ENCODE measurements at places on chromosomes 11 and 22.
A peak's percentile ranks its signal among the peaks of the same experiment; 100 is the strongest.

GRCh38 chr11:116651098-116651736 is 121.6 kb downstream of the BUD13 start:
- no peak for DNase-seq

- no peak for DNase-seq
Measured at GRCh38 chr11:87443707-87444106, 406.0 kb downstream of the TMEM135 start.

- DNase-seq = no peak
Measured at GRCh38 chr11:102118937-102119336, 8.7 kb downstream of the YAP1 start.

DNA sequence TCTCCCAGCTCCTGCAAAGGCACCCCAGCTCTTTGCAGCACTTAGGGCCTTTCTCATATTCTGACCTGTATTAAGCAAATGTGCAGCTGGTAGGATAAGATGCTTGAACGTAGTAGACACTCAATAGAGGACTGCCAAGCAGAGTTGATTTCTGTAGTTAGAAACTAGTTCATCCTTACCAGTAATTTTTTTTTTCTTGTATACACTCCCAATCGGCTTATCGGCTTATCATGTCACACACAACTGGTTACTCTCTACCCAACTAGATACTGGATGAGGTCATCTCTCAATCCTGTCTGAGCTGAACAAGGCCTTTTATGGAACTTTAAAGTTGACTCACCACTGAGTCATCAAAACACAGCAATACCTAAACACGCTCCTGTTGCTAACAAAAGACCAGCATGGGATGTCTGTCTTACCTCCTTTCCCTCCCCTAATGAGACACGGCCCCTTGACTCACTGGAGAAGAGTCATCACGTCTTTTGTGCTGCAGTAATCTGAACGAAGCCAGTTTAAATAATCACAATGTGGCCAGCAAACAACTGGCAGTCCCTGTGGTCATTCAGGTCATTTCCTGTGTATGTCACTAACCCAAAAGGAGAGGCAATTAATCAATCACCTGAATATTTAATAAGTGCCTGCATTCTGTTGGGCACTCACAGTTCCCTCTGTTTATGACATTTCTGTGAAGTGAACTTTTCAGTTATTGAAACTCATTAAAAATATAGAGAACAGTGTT is 7.5 kb upstream of the WEE1 start:
- DNase-seq = peak; percentile 96

DNA sequence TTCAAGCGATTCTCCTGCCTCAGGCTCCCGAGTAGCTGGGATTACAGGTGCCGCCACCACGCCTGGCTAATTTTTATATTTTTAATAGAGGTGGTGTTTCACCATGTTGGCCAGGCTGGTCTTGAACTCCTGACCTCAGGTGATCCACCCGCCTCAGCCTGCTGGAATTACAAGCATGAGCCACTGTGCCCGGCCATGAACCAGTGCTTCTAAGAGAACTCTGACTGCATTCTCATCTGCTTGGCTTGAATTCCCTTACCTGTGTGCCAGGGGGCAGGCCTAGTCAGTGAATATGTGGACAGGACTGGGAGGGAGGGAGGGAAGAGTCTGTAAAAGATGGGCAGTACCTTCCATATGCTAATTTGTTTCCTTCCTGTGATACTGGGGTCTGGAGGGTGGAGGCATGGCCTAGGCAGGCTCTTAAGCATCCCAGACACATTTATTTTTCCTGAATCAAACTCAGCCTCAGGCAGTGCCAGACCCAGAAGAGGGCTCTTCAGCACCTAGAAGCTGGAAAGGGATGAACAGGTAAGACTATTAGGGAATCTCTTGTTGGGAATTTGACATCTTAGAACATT is 6.6 kb downstream of the RPS25 start:
- DNase-seq = no peak

DNA sequence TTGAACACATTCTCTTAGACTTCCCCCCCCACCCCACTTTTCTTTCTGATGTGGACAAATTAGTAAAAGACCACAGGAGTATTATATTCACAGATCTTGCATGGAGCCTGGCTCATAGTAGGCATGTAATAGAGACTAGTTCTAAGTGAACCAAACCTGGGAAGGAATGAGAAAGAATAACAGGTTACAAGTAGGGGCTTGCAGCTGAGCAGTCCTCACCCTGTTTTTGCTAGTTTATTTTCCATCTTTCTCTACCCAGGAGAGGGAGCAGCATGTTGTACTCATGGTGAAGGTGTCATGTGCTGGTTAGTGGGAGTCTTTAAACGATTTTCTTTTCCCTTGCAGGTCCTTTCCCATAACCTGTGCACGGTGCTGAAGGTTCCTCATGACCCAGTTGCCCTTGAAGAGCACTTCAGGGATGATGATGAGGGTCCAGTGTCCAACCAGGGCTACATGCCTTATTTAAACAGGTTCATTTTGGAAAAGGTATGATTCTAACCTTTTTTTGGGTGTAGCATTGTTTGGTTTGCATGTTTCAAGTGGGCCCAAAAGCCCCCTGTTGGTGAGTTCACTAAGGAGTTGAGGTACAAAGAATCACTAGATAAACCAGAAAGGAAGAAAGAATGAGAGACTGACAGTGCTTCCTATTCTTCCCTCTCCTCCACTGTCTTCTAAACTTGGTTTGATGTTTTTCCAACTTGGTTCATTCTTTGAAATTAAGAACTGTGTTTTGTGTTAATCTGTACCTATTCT is 30.1 kb downstream of the SWAP70 start:
- DNase-seq = no peak

DNA sequence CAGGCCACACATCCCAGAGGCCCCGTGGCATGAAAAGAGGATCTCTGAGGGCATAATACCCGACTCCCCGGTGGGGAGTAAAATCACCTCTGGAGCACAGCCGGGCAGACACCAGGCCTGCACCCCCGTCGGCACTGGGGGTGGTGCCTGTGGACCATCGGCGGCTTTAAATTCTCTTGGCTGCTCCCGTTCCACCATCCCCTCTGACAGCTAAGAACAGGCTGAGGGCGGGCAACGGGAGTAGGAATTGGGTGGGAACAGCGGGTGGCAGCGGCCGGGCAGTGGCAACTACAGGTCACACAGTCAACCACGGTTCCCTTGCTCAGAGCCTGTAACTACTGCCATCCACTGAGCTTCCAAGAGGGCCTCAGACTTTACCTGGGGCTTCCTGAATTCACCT is 40.2 kb upstream of the MOB2 start:
- no peak for DNase-seq

DNA sequence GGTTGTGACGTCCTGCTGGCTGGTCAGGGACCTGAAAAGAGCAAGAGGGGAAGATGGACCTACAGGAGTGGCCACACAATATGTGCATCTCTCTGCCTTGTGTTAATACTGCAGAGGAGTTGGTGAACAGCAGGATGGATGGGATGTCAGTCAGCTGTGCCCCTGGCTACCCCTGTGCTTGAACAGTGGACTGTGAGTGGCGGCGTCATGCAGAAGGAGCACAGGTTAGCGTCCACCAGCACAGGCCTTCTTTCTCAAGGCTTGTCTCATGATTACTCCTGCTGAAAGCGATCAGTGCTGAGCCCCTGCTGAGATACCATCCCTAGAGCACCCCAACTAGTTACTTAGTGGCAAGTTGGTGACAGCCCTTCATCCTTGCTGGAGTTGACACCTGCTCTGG is 3.8 kb upstream of the CHKB start:
- no peak for DNase-seq

DNA sequence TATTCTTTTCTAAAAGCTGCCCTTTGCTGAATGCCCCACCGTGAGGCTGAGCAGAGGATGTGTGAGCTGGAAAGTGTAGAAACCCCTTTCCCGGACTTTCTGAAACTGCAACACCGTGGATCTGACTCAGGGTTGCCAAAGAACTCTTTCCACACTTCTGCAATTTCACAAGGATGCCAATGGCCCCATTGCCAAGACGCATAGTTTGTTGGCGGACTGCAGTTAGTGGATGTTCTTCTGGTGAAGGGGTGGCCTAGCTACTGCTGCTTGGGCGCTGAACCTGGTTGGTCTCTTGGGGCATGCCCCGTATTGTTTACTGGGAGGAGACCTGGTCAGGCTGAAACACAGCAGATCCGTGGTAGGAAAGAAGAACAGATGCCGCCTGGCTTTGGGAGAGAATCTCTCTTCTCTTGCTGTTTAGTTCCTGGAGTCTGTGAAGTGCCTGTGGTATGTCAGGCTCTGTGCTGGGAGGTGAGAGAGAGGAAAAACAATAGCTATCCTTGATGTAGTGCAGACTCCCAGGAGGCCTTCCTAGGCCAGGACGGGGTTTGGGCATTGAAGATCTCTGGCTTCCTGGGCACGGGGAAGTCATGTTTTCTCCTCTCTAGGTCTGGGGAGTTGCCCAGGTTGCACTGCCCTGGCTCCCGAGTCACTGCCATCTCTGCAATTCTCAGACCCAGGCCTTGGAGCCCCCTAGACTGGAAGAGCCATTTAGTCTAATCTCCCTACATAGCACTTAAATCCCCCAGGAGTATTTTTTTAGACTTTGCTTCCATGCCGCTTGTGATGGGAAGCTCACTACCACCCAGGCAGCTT is 26.9 kb downstream of the CD82 start:
- DNase-seq = no peak

- DNase-seq = no peak
Measured at GRCh38 chr11:221998-222789, 13.9 kb downstream of the SIRT3 start.

GRCh38 chr11:102346748-102347461 is at the start of gene BIRC2:
TSS of gene BIRC2 (plus strand) at chr11:102347214. CDS start at chr11:102349855, 2,641 bp downstream.
- DNase-seq = peak; percentile 77

DNA sequence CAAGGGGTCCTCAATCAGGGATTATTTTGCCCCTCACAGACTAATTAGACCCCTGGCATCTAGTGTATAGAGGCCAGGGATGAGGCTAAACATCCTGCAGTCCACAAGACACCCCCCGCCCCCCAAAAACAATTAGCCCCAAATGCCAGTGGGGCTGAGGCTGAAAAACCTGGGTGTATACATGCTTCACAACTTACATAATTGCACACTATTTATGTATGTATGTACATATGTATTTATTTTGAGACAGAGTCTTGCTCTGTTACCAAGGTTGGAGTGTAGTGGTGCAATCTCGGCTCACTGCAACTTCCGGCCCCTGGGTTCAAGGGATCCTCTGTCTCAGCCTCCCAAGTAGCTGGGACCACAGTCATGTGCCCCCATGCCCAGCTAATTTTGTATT is 28.8 kb upstream of the SHANK2 start:
- DNase-seq = no peak

- DNase-seq = no peak
Measured at GRCh38 chr11:74471668-74472429, 4.5 kb upstream of the KCNE3 start.

- DNase-seq = no peak
Measured at GRCh38 chr11:68303083-68303482, 9.3 kb upstream of the LRP5 start.

DNA sequence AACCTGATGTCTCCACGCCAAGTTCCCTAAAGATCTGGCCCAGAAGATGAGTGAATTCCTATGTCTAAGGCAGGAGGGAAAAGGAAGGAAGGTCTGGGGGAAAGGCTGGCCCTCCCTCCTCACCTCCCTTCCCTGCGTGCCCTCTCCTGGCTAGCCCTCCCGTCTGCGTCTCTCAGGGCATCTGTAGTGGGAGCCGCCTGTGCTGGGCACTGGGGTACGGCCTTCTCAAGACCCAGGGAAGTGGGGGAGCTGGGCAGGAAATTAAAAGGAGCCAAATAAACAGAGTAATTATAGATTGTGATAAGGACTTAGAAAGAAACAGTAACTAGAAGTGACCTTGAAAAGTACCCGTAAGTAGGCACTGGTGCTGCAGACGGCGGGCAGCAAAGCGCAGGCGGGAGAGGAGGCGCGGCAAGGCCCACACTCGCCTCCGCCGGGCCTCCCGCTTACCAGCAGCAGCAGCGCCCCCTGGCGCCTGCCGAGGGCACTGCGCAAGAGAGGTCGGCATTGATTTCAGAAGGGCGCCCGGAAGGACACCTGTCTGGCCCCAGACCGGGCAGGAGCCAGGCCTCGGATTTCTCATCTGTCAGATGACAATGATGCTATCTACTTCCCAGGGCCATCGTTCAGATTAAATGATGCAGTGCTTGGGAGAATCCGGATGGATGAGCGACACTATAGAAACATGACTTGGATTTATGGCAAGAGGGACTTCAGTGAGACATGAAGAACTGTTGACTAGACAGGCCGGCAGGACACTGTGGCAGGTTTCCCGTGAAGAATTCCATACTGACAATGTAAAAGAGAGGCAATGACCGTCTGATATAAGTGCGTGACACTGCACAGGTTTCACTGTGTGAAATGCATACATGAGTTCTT is 7.3 kb downstream of the KCNJ1 start:
- DNase-seq = peak; percentile 17

- no peak for DNase-seq
Measured at GRCh38 chr11:22761066-22761465, 68.5 kb downstream of the SVIP start.

Measured in smooth muscle cell of the brain vasculature (primary cell).